ENCODE measurements at places on chromosomes 2 and 18.

GRCh38 chr18:77062518-77063003, 70.0 kb downstream of the MBP start:
- DNase-seq: no peak

GRCh38 chr2:224308272-224308911, 93.5 kb downstream of the FAM124B start:
- DNase-seq: no peak

GRCh38 chr2:65129286-65129825, 550 bp downstream of the RAB1A start:
- peak; percentile 28 for DNase-seq

- peak; percentile 50 for DNase-seq
These were observed 823 bp upstream of the RNU2-63P start for GRCh38 chr2:88016960-88017779.

DNA sequence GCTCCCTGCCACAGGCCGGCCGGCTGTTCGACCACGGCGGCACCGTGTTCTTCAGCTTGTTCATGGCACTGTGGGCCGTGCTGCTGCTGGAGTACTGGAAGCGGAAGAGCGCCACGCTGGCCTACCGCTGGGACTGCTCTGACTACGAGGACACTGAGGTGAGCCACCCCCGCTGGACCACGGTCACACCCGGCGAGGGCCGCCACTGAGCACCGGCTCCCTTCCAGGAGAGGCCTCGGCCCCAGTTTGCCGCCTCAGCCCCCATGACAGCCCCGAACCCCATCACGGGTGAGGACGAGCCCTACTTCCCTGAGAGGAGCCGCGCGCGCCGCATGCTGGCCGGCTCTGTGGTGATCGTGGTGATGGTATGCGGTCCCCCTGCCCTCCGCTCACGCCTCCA, 20.8 kb downstream of the ANO7 start:
- DNase-seq: no peak

DNA sequence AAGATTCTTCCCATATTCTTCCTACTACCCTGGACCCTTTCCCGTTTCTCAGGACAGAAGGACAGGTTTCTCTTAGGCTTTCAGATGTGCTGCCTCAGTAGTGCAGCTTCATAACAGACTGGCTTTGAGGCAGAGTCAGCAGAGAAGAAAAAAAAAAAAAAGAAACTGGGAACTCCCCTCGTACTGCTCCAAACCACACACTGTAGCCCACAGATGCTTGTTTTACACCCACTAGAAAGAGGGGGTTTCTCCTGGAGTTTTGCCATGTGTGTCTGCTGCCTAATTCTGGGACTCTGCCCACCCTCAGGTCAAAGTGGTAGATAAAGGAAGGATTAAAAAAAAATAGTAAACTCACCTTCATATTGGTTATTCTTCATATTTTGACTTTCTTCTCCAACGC, 95.9 kb downstream of the NCOA1 start:
- no peak for DNase-seq

DNA sequence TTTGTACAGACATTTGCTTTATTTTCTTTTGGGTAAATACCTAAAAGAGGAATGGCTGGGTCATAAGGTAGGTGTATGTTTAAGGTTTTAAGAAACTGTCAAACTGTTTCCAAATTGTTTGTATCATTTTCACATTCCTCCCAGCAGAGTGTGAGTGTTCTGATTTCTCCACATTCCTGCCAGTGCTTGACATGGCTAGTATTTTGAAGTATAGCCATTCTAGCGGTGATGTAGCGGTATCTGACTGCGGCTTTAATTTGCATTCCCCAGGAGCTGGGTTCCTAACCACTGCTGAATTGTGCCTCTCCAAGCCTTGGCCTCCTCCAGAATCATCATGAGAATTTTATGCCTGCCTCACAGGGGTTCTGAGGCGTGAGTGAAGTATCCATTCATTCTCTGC, 61.8 kb upstream of the ARL4C start:
- DNase-seq: no peak

GRCh38 chr18:35393716-35394115, 16.6 kb upstream of the ZNF396 start:
- no peak for DNase-seq

GRCh38 chr2:157414050-157414449, 29.8 kb downstream of the CYTIP start:
- DNase-seq: no peak

DNA sequence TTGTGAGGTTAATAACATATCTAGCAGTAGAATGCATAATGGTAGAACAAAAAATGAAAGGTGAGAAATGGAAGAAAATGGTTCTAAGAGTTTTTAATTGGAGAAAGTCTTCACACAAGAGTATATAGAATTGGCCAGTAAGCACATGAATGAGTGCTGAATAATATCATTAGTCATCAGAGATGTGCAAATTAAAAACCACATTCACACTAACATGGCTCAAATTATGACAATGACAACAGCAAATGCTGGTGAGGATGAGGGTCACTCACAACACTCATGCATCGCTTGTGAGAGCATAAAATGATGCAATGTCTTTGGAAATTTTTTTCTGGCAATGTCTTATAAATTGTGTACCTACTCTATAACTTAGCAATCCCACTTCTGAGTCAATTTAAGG, 1355.4 kb upstream of the ACVR2A start:
- DNase-seq: no peak

DNA sequence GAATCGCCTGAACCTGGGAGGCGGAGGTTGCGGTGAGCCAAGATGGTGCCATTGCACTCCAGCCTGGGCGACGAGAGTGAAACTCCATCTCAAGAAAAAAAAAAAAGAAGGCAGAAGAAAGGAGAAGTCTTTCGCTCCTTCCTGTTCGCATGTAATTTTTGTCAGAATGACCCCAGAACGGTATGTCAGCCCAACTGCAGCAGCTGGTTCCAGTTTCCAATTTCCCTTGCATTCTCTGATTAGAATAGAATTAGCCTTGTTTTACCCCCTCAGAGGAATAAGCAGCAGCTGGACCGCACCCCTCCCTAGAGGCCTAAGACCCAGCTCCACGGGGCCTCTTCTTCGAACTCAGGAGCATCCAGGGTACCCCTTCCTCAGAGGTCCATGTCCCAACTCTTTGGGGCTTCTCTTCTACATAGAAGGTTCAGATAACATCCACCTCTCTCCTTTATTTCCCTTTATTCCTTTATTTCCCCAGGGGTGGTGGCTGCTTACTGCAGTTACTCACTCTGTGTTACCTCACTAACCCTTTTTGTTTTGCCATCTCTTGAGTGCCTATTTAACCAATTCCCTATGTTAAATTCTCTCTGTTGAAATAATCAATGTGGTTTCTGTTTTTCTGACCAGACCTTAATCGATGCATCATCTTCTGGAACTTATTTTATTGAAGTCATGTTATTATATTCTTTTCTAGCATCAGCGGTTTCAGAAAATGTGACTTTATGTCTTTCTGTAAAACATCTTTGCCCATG, 7.2 kb upstream of the PUM2 start:
- no peak for DNase-seq

DNA sequence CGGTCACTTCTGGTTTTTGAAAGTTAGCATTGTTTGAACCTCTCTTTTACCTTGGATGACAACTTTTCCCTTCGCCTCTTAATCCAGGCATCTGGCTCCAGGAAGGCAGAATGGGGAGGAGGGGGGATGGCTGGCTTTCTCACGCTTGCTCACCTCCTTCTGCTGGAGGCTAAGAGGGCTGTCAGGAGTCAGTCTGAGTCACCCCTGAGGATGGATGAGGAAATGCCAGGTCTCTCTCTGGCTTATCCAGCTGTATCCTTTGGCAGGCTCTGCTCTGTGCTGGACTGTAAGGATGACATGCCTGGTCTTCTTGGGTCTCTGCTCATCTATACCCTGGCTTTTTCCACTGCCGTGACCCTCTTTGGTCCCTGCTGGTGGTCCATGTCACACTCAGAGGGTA, 142.9 kb upstream of the GYPC start:
- no peak for DNase-seq

DNA sequence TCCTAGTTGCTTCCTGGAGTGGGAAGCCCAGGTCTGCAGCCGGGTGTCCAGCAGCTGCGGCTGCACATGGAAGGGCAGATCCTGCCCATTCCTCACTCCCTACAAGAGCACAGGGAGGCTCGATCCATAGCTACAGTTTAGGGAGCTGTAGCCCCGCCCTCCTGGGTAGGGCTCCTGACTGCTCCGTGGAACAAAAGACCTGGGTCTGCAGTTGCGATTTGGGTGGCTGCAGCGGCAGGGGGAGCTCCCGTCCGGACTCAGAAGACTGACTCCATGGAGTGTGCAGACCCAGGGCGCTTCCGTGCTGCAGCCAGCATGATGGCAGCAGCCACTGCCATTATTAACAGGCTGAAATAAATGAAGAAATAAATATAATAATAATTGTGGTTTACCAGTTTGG, 157.3 kb downstream of the CTNNA2 start:
- DNase-seq: peak; percentile 56

DNA sequence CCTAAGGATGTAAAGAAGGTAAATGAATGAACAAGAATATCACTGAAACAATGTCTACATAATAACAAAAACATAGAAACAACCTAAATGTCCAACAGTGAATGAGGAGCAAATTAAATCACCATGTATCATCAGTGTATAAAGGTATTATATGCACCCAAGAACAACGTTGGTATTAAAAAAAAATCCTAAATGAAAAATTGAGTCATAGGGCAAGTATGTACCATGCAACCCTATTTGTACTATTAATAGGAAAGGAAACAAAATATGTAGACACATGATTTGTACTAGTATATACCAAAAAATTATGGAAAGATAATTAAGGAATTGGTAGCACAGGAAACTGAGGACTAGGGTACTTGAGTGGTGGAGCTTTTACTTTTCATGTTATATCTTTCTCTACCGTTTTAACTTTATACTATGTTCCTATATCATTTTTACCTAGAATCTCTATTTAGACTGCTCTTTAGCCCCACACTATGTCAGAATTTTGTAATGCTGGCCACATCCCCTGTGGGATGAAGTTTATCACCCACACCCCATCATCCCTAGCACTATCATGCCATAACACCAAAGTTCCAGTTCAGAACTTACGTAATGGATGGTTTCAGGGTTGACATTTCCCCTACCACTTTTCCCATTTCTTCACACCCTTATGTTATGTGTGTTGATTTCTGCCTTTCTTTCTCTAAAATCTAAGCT, 25.6 kb downstream of the IKZF2 start:
- no peak for DNase-seq

DNA sequence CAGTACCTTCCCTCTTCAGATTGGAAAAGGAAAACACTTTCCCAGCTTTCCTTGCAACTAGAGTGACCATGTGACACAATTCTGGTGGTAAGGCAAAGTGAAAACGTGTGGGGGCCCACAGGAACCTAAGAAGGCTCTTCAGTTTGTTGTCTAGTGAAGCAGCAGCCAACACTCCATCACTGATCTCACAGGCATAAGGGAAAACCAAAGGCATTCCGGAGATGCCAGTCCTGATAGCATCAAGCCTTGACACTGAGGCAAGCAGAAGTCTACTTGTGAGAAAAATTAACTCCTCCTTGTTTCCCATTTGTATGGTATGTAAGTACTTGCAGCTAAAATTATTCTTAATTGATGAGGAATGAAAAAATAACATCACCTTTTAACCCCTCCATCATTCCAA, 88.3 kb downstream of the ETAA1 start:
- DNase-seq: no peak

GRCh38 chr2:47654790-47655562, 128.0 kb upstream of the MSH6 start:
- DNase-seq: no peak

- DNase-seq: no peak
These were observed 72.9 kb upstream of the PARD3B start for GRCh38 chr2:204472375-204472774.

GRCh38 chr18:29711932-29712331, 1330.6 kb downstream of the DSC3 start:
- no peak for DNase-seq

DNA sequence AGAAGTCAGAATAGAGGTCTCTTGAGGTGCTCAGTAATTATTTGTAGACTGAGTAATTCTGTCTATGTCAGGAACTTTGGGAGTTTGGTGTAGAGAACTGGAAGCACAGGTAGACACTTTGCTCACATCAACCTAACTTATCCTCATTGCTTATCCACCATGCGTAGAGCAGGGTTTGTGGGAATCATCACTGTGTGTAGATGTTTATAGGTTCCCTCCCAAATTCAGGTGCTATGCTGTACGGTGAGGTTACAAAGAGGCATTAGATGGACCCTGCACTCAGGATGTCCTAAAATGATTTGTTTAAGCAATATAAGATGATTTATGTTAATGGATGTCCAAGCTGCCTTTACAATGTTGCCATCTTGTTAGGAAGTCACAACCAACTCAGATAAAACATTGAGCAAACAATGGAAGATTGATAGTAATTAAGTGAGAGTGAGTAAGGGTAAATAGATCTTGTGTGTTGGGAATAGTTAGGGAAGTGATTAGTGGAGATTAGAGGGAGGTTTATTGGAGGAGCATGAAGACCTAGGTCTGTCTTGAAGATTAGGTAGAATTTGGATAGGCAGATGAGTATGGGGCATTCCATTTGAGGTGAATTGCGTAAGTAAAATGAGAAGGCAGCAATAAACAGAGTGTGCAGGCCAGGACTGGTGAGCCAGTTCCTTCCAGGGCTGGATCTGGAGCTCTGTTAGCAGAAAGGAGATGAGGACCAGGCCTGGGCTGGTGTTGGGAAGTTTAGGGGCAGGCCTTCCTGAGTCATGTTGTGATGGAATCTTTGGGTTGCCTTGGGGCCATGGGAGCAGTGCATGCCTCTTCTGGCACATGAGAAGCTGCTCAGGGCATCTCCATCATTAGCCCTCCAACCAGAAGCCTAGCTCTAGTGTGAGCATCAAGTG, 12.1 kb downstream of the EPAS1 start:
- DNase-seq: no peak

DNA sequence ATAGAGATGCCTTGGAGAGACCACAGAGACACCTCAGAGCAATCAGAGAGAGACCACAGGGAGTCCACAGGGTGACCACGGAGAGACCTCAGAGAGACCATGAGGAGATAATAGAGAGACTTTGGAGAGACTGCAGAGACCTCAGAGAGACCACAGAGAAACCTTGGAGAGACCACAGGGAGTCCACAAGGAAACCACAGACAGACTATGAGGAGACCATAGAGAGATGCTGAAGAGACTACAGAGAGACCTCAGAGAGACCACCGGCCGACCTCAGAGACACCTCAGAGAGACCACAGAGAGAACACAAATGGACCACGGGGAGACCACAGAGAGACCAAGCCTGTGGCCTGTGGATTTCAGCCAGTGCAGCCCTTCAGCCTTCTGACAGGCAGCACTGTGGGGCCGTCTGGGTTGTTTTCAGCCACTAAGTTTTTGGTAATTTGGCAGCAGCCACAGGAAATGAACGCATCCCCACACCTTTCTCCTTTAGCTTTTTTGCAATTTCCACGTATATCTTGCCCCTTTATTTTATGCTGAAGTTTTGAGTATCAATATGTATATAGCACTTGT, 11.4 kb upstream of the TMEM18 start:
- no peak for DNase-seq

DNA sequence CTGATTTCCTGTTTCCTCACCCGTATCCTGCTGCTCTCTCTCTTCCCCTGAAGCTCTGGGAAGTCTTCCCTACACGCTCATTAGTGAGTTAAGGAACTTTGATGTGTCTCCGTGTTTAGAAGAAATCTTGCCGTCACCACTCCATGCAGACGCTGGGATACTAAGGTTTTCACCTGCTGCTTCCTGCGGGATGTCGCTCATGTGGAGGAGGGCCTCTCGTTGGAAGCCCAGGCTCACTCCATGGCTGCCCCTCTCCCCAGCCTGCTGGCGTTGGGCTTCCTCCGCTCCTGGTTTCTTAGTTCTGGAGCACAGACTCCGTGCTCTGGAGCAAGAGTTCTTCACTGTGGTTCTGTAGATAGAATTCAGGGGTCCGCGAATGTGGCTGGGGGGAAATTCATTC, 326.3 kb downstream of the GBX2 start:
- no peak for DNase-seq

- no peak for DNase-seq
These were observed 371.9 kb downstream of the RIT2 start for GRCh38 chr18:42743373-42744138.
